ENCODE measurements at places on chromosomes 11 and 22.
A peak's percentile ranks its signal among the peaks of the same experiment; 100 is the strongest.

DNA sequence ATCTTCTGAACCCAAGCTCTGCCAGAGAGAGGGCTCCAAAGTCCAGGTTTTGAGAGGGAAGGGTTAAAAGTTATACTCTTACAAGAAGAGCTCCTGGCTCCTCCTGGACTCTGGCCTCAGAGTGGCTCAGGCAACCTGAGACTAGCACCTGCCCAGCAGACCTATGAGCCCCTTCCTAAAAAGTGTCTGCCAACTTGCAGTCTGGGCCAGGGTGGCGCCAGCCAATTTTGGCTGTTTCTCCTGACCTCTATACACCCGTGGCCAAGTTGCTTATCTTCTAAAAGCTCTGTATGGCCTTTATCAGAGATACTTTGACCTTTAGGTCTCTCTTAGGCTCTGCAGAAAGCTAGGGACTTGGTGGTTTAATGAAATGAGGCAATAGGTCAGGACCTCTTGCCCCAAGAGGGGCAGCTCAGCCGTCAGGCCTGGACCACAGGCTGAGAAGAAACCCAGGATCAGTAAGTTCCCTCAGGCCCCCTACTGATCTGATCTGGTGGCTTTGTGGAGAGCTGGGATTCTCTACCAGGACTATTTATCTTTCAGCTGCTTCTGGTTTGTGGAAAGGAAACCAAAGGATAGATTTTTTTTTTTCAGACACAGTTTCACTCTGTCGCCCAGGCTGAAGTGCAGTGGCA lies 10.3 kb upstream of the UCP3 start:
- no peak for DNase-seq

- no peak for DNase-seq
These were observed 80.0 kb upstream of the PPARA start for GRCh38 chr22:46070215-46070802.

GRCh38 chr11:2811206-2812091 lies 74.1 kb downstream of the CDKN1C start:
- no peak for DNase-seq

DNA sequence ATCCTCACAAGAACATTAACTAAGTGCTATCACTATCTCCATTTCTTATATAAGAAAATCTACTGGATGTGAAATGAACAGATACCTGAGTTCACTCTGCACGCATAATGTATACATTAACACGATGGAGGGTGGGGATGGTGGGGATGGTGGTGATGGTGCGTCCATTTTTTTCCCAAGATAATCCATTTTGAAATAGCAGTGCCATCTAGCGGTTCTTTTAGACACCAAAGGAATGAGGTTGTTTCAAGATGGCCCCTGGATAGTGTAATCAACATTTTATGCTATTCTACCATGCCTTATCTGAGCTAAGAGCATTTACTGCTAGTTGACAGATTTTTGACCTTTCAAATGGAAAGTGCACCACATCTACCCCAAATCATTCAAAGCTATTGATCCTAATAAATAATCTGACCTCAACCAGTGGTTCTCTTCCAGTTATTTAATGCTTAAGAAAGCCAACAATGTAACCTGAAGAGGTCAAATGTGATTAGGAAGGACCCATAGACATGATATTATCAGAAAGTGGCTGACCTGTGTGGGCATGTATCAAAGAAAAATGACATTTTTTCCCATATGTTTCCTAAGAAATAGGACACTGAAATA lies 714.7 kb upstream of the TENM4 start:
- no peak for DNase-seq

GRCh38 chr22:29375398-29376076 lies 12.8 kb downstream of the AP1B1 start:
- DNase-seq: no peak

- no peak for DNase-seq
These were observed 34.4 kb downstream of the FBXO7 start for GRCh38 chr22:32509045-32509444.

- DNase-seq: peak; percentile 54
These were observed 13.9 kb downstream of the TMEM184B start for GRCh38 chr22:38258895-38259294.

- DNase-seq: no peak
These were observed at the start of gene TTC36 for GRCh38 chr11:118527109-118527508. TSS of gene TTC36 (plus strand) at chr11:118527474. CDS start at chr11:118527495, 21 bp downstream.

- DNase-seq: no peak
These were observed 61.7 kb downstream of the DGCR2 start for GRCh38 chr22:19060356-19061009.

- peak; percentile 64 for DNase-seq
These were observed 29.1 kb upstream of the BIRC3 start for GRCh38 chr11:102287964-102288724.

GRCh38 chr22:46180370-46181137 lies 30.2 kb downstream of the PPARA start:
- no peak for DNase-seq

DNA sequence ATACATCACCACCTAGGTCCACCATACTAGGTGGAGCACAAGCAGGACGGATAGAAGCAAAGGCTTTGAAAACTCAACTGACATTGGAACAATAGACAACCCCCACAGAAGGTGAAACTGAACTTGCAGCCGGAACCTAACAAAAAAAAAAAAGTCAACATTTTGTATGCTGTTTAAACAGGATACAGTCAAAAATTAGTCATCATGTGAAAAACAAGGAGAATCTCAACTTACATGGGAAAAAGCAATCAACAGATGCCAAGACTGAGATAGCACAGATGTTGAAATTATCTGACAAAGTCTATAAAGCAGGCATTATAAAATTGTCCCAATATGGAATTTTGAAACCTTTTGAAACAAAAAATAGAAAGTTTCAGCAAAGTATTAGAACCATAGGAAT lies 123.8 kb downstream of the RAB38 start:
- no peak for DNase-seq

DNA sequence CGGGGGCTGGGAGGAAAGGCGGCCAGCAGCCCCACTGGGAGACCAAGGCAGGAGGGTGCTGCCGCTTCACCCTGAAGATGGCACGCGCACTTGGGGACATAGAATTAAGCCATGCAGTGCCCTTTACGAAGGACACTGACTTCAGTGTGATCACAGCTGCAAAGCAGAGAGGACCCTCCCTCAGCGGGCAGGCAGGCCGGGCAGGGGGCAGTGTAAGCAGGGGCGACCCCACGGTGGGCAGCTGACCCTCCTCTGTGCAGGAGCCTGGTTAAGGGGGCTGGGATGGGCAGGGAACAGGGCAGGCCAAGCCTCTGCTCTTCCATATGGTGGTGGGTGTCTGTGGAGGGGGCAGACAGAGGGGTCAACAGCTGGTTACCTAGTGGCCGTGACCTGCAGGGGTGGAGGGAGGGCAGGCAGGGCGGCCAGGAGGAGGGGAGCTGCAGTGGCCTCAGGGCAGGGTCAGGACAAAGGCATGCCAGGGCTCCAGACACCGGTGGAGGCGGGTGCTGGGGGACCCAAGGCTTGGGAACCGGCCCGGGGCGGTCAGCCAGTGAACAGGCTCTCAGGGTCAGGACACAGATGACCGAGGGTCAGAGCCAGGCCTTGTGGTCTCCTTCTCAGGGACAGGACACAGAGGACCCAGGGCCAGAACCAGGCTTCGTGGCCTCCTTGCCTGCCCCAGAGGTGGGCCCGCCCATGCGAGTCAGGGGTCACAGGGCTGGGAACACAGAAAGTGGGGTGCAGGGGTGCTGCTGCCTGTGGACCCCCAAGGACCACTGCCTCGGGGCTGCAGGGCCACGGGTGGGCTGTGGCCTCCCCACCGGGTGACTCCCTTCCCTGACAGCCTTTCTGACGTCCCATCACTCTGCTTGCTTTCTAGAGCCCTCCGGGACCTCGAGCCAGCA lies 7.2 kb downstream of the LMNTD2 start:
- DNase-seq: no peak

DNA sequence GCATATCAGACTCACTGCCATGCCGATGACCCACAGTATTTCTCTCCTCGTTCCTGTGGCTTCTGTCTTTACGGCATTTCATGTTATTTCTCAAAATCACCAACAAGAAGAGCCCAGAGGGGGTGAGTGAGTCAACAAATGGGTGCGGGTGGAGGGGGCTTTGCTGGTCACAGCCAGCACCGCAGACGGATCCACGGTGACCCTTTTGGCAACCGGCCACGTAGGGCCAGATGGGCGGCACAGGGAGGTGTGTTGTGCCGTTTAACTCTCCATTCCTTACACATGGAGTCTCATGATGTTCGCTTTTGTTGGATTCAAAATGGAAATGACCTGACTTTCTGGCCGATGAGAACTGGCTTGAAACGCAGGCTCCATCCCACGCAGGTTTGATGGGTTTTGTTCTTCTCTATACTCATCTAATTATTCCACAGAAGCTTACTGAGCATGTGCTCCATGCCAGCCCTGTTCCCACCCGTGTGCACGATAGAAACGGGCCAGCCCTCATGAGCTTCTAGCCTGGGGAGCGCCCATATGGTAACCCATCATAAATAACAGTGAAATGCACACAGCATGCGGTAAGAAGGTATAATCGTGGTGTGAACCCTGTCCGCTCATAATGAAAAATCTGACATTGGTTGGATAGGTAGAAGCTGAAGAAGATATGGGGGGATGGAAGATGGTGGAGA lies 319.9 kb downstream of the BRD1 start:
- DNase-seq: no peak

DNA sequence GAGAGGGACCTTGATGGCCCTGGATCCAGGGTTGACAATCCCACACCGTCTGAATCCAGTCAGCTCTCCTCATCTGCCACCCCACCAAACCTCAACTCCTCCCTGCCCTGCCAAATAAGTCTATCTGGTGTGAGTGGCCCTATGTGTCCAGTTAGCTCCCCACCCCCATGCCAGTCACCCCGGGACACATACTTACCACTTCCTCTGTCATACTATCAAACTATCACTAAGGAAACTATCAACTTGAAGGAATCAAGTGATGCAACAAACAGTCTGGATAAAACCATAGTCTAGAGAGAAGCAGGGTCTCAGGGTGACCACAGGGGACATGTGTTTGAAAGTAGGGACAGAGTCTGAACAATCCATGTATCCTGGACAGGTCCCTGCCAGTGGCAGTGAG lies 13.2 kb upstream of the CSF2RB start:
- DNase-seq: no peak

- no peak for DNase-seq
These were observed 20.0 kb downstream of the PATE3 start for GRCh38 chr11:125807909-125808308.

- no peak for DNase-seq
These were observed 21.0 kb downstream of the P2RY2 start for GRCh38 chr11:73239111-73239521.

GRCh38 chr11:26677566-26677965 lies 44.3 kb downstream of the SLC5A12 start:
- DNase-seq: no peak

DNA sequence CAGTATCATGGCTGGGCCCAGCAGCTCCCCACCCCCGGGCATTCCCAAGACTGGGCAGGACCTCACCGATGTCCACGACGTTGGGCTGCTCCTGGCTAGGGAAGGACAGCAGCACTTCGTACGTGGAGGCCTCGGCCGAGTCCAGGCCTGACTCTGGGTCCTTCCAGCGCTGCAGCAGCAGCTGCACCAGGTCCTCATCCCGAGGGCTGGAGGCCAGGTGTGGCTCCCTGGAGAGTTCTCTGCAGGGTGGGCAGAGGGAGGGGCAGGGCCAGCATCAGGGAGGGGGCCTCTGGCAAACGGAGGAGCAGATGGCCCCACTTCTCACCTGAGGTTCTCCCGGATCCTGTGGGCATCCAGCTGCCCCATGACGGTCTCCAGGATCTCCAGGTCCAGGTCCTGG lies 341 bp downstream of the NAALADL1 start:
- no peak for DNase-seq

- no peak for DNase-seq
These were observed 11.4 kb downstream of the FAM181B start for GRCh38 chr11:82722231-82722630.

DNA sequence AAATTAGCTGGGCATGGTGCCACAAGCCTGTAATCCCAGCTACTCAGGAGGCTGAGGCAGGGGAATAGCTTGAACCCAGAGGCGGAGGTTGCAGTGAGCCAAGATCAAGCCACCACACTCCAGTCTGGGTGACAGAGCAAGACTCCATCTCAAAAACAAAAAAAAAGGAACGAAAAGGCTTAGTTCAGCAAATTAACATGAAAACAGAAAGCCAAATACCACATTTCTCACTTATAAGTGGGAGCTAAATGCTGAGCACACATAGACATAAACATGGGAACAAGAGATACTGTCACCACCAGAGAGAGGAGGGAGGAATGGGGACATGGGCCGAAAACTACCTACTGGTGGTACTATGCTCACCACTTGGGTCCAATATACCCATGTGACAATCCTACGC lies 38.6 kb downstream of the SCGB1A1 start:
- DNase-seq: no peak

DNA sequence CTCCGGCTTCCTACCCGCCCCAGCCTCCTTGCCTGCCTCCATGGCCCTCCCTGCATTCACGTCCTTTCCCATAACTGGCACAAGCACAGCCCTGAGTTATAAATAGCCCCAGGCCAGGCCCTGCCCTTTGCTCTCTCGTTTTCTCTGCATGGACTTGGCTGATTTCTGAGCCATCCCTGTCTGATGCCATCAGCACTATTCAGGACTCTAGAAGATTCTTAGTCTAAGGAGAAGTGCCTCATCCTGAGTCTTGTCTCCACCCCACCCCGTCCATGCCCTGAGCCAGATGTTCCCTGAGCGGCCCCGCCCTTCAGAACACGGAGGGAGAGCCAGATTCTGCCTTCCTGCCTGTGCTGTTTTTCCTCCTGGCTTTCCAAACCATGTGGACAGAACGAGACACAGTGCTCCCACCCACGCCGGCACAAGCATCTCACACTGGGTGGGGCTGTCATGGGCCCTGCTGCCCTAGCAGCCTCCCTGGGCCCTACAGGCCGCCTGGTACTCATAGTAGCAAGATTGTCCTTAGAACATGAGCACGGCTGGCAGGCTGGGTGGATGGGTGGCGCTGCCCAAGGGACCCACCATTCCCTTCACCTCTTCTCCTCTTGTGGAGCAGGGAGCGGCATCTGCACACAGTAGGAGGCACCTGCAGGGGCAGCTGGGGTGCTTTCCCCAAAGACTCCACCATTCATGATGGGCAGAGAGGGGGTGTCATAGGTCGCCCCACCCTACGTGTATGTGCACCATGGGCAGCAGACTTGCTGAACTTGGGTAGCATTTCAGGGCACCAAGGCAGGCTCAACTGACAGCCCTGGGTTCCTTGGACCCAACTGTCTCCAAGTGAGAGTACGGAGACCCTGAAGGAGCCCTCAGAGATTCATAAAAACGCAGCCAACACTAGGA lies 76.9 kb downstream of the BCR start:
- DNase-seq: peak; percentile 49

DNA sequence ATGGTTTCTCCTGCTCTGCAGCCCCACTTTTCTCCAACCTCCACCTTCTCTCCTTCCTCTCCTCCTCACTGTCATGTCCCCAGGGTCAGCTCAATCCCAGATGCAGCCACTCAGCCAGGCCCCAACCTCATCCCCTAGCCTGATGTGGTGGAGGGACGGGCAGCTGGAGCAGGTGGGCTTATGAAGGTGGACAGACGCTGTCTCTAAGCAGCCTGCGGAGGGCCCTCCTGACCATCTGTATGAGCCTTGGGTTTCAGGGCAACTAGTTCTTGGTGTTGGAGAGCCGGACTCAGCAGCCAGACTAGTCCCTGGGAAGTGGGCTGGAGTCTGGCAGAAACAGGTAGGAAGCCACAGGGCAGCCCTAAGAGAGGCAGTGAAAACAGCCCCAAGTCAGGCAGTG lies 18.1 kb downstream of the CRYBB2 start:
- DNase-seq: no peak

GRCh38 chr11:61152816-61153592 lies 8.2 kb downstream of the VPS37C start:
- no peak for DNase-seq
